Bone marrow (tissue), 2 donors: ENCODE measurements at places on chromosomes 2 and 18.

DNA sequence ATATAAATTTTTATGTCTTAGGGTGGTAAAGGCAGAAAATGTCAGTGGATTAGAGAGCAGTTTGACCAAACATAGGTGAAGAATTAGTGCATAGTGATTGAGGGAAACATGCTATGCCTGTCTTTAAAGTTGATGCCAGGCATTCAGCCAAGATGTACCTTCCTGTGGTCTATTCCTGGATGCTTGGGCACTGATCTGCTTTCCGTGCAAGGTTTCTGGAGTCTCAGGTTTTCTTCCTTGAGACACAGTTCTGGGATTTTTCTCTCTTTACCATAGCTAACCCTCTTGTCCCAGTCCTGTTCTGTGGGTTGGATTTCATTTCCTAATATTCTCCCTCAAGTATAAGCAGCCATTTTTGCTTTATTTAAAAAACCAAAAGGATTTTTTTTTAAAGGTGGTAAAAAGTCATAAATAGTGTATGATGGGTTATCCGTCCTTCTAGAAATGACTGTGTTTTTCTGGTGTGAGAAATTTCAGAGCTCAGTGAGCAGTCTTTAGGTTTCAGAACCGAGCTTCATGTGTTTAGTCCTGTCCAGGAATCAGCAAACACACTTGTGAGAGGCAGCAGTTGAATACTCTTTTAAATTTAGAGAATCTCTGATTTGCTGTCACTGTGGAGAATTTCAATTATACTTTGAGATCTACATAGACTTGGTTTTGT is 43.0 kb upstream of the CYBRD1 start:
- no peak for DNase-seq

DNA sequence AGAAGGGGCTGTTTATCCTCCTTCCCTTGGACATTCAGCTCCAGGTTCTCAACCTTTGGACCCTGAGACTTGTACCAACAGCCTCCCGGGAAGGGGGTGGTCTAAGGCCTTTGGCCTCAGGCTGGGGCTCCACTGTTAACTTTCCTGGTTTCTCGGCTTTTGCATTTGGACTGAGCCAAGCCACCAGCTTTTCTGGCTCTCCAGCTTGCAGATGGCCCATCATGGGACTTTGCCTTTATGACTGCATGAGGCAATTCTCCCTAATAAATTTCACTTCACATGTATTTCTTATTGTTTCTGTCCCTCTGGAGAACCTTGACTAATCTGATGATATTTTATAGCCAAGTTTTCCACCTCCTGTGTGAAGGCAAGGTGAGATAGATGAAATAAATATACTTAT is 180.8 kb downstream of the PPP1R1C start:
- DNase-seq = no peak

- no peak for DNase-seq
Observed at GRCh38 chr2:55891671-55892094, 31.9 kb downstream of the EFEMP1 start.

GRCh38 chr18:68739462-68739861 is 24.6 kb upstream of the TMX3 start:
- no peak for DNase-seq

- DNase-seq = no peak
Observed at GRCh38 chr2:16774980-16775898, 109.6 kb upstream of the CYRIA start.
